ENCODE measurements at places on chromosomes 6 and 20.

DNA sequence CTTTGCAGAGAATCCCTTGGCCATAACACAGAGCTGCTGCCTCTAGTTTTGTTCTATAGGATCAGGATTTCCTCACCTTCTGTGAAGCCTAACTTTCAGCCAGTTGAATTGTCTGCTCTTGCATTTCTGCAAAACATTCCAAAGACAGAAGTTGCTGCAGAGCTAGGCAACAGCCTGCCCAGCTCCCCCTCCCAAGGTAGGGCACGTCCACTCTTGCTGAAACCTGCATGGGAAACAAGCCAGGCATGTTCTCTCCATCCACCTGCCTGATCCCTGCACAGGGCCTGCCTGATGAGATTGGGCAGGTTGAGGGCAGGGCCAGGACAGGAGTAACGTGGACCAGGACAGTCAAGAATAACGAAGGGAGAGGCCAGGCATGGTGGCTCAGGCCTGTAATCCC, 58.9 kb upstream of the NAA20 start:
- no peak for DNase-seq

DNA sequence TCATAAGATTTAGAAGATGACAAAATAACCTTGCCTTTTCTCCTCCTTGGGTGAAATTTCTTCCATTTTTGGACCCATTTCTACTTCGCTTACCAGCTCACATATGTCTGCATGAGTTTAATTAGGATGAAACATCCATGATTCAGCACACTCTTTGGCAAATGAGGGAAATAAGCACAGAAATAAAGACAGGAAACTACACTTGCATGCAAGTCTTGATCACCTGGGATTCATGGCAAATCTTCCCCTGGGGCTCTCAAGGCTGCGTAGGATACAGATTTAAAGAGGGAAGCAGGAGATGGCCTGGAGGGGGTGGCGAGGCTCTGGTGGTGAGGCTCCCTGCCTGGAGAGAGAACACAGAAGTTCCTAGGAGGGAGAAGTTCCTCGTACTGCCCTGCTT, 147.8 kb downstream of the EDN3 start:
- no peak for DNase-seq

- DNase-seq = no peak
Observed at GRCh38 chr20:4320291-4320690, 304.9 kb upstream of the RNF24 start.

GRCh38 chr6:165846123-165846966, 183.3 kb upstream of the PDE10A start:
- DNase-seq = no peak

All from posterior cingulate gyrus (tissue), 11 donors.